ENCODE measurements at places on chromosomes 3 and 15.

DNA sequence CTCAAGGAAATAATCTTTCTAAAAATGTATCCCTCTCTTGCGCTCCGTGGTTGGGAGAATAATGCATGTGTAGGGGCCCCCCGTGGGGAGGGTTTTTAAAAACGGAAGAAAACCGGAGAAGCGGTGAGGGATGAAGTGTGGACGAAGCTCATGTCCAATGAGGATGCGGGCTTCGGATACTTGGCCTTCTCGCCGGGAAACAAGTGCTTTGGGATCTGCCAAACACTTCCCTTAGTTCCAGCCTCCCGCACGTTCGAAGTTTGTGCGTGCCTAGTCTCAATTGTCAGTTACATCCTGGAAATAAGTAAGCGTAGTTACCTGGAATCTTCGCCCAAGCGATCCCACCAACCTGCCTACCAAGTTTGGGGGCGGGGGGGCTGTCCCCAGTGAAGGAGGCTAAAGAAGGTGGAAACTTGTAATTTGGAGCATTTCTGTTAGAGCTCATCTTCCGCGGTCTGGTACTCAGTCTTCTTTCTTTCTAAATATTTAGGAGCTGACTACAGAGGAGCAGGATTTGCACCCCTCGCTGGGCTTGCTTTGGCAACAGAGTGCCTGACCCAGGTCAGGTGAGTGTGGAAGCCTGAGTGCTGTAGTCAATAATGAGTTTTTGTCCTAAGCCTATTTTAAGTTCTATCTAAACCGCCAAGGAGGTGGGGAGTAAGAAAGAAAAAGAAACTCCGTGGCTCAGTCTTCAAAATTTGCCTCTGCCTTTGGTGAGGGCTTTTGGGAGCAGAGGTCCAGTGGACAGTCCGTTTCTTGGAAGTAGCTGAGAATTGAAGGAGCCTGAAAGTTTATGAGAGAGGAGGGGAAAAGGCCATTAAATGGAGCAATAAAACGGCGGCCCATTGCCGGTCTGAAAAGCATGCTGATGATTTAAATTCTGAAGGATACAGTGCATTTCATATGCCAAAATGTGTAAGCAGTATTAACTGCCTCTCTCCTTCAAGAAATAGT, 1.1 kb downstream of the ITPR1 start:
- DNase-seq, result peak; percentile 36

- DNase-seq, result peak; percentile 30
Measured at GRCh38 chr15:81108427-81108826, 25.6 kb upstream of the CFAP161 start.

DNA sequence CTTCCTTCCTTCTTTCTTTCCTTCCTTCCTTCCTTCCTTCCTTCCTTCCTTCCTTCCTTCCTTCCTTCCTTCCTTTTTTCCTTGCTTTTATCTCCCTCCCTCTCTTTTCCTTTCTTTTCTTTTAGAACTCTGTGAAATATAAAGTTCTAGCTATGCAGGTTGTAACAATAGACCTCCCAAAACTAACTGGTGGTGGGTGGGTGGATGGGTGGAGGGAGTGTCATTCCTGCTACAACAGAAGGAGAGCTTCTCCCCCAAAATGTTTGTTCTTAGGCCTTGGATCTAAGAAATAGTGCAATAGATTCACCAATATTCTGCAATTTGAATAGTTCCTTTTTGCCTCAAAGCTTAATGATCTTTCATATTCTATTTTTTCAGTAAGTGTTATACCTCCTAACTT, 215.9 kb downstream of the GAP43 start:
- DNase-seq, result no peak

GRCh38 chr3:8822141-8822540, 52.7 kb upstream of the OXTR start:
- DNase-seq, result no peak

GRCh38 chr3:81302045-81302444, 459.4 kb downstream of the GBE1 start:
- DNase-seq, result peak; percentile 10

GRCh38 chr3:48879994-48880377, 18.7 kb downstream of the SLC25A20 start:
- DNase-seq, result no peak

GRCh38 chr3:37591116-37591781, 270.4 kb upstream of the CTDSPL start:
- DNase-seq, result no peak

DNA sequence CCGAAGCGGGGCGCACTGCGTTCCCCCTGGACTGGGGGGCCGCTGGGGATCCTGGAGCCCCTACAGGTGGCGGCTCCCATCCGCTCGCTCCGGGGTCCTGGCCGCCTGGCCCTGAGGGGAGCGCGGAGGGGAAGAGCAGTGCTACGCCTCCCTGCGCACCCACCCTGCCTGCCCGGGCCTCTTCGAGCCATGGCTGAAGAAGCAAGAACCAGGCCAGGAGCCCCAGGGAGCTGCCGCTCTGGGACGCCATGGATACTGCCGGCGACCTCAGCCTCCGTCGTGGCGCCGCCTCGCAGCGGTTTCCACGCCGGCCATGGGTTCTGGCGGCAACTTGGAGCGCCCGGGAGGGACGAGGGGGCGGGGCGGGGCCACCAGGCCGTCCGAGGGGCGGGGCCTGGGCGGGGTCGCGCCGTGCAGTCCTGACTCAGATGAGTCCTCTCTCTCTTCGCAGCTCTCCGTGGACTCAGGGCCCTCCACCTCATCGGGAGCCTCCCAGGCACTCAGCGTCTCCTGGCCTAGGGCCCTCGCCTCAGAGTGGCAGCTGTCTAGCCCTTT, 50.9 kb downstream of the MYL3 start:
- DNase-seq, result peak; percentile 84
